Cortex of kidney (tissue), 1 donor: ENCODE measurements at places on chromosomes 7 and 10.

DNA sequence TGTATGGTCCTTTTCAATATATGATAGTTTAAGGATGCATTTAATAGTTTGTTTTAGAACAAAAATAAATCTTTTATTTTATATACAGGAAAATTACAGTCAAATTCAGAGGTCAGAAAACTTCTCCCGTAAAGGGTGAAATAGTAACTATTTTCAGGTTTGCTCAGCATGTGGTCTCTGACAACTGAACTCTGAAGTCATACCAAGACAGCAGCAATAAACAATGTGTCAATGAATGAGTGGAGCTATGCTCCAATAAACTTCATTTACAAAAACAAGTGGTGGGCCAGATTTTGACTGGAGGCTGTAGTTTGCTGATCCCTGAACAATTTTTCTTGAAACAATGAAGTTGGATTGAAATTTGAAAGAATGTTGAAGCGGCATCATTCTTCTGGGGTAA is 123.6 kb downstream of the ZNF248 start:
- no peak for DNase-seq

DNA sequence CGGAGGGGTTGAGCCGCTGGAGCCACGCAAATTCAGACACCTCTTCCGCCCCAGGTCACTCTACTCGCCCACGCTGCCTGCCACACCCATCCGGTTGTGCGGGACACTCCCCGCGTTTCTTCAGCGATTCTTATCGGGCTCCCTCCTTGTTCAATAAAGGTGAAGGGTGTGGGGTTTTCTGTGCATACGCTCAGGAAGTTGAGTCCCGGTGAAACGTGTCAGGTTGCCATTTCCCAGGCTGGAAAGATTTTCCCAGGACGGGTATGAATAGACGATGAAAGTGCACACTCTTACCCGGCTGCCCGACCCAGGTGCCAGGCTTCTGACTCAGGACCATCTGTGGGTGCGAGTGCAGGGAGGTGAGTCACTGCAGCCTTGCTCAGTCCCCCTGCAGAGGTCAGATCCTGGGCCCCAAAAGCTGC is 22.0 kb downstream of the KLF6 start:
- no peak for DNase-seq

DNA sequence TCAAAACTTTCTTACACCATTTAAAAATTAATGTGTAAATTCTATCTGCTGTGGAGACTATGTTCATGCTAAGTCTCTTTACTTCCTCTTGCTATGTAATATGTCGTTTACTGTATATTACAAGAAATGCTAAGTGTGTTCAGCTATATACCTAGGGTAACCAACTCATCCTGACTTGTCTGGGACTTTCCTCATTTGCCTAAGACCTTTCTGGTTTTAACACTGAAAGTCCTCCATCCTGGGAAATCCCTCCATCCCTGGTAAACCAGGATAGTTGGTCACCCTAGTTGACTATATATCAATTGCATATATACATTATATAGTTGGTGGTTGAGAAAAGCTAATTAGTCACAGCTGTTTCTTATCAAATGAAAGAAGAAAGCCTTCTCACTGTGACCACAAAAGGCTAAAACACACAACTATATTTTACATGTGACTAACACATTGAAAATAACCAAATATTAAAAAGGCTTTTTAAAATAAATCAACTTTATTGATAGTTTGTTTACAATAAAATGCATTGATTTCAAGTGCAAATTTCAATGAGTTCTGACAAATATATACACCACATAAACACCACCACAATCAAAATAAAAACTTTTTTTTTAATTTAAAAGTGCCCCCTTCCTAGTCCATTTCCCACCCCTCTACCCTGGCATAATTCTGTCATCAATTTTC is 167.7 kb upstream of the INHBA start:
- DNase-seq: no peak

GRCh38 chr10:49645417-49645816 is 31.6 kb downstream of the CHAT start:
- no peak for DNase-seq

DNA sequence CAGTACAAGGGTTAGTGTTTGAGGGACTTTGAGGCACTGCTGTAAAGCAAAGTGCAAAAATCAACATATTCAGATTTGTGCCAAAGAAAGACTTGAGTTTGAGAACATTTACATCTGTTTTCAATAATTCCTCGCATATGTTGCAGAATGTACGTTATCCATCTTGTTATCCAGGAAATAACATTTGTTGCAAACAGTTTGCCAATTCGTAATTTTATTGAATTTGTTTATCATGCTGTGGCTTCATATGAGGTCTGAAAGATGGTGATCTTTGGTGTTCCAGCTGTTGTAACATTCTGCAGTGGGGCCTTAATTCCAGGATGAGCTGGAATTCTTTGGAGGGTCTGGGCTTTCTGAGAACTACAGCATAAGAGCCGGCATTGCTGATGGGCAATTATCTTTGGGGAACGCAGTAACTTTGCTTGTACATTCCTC is 396.2 kb downstream of the LRMDA start:
- no peak for DNase-seq

- DNase-seq: no peak
Observed at GRCh38 chr10:32951111-32951510, 6.9 kb downstream of the ITGB1 start.

DNA sequence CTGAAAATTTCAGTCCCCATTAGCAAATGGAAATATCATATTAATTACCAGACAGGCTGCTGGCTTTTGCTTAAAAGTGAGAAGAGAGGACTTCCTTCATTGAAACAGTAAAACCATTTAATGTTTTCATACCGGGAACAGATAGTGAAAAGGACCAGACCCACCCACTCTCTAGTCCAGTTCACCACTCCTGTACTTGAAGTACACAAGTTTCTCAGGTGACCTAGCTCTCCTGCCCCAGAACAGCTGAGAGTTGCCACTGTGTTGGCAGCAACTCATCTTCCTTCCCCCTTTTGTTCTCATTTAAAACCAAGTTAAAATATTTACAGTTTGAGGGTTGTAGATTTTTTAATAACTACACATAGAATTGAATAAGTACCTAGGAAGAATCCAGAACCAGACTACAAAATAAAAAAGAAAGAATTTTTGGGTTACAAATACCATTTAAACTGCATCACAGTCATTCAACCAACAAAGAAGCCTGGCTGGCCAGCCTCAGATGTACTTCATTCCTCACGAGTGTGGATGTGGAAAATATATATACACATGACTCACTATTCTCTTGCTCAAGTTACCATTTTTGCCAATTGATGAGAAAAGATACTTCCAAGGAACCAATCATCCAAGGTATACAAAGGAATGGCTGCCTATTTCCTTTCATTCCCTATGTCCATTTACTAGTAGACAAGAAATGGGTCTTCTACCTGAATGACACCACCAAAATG is 68.1 kb downstream of the VPS41 start:
- no peak for DNase-seq

- no peak for DNase-seq
Observed at GRCh38 chr10:58781873-58782488, 269.3 kb downstream of the BICC1 start.

DNA sequence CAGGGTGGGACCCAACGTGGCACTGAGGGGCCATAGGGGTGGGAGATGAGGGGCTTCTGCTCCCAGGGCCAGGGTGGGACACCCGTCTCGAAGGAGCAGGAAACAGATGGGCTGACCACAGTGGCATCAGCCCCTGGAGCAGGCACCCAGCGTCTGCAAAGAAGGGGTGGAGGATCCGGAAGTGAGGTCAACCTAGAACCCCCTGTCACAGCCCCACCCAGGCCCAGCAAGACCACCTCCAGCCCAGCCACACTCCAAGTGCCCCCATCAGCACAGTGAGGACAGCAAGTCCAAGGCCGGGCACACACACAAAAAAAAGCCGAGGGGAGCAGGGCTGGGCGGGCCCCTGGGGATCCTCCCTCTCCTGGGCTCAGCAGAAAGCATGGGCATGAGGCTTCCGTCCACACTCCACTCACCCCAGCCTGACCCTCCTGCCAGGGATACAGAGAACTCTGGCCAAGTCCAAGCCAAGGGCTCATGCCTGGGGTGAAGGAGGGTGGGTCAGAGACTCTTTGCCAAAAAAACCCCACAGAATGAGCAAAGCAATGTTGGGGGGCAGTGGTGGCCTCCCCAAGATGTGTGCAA is 111.0 kb downstream of the FOXL3 start:
- no peak for DNase-seq

GRCh38 chr7:155803418-155804376 is 8.6 kb downstream of the SHH start:
- DNase-seq: no peak

DNA sequence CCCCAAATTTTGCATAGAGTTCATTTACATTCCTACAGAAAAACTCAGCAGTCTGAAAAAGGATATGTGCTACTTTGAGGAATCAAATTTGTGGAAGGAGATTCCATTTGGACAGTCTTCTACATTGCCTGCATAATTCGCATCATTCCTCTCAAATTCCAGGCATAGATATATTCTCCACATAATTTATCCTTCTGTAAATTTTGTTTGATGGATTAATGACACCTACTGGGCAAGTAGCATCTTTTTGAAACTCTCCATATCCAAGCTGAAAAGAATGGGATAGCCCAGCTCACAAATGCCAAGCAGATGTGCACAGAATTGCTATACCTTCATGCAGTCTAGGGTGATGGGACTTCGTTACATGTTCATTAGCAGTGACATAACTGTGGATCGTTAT is 515.3 kb downstream of the AUTS2 start:
- DNase-seq: no peak

DNA sequence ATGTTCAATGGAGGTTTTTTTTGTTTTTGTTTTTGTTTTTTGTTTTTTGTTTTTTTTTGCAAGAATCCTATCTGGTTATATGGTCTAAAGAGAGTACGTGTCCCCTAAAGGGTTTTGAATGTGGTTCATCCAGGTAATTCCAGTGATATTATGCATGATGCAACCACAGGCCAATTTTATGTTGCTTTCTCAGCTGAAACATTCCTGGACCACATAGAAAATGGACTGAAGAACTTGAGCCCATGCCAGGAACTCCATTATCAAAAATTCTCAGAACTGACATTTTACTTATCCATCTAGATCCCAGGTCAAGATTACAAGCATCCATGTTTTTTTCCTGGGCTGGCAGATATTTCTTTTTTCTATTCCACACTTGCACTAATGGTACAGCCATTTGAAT is 11.5 kb upstream of the MINDY3 start:
- no peak for DNase-seq

GRCh38 chr10:20991526-20991925 is 94.4 kb upstream of the NEBL start:
- DNase-seq: no peak

DNA sequence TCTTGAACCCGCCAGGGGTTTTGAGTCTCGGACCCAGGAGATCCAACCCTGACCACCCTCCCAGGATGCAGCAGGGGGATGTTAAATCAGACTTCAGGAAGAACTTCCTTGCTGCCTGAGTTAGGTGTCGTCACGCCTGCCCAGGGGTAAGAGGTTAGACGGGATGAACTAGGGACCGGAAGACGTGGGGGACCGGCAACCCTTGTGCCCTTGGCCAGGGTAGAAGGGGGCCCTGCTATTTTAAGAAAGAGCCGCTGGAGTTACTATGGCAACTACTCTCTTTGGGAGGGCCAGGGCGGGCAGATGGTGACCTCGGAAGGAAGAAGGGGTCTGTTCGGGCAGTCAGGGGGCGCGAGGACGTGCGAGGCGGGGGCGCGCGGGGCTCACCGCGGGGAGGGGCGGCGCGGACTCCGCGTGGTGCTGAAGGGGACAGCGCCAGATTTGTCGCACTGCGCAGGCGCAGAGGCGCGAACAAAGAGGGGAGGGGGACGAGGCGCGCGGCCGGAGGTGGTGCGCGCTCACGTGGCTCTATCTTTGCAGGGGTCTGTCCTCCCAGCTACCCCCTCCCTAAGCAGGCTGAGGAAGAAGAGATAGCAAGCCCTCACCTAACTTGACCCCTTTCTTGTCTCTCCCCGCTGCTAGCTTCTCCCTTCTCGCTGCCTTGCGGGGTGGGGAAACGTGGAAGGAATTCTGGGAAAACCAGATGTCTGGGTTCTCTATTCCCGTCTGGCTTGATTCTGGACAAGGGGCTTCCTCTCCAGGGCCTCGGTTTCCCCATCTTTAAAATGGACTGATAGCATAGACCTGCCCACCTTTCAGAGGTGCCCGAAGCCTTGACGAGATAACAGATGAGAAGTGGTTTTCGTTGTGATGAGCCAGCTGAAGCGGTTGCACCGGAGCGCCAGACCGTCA is 940 bp upstream of the PSD start:
- no peak for DNase-seq

DNA sequence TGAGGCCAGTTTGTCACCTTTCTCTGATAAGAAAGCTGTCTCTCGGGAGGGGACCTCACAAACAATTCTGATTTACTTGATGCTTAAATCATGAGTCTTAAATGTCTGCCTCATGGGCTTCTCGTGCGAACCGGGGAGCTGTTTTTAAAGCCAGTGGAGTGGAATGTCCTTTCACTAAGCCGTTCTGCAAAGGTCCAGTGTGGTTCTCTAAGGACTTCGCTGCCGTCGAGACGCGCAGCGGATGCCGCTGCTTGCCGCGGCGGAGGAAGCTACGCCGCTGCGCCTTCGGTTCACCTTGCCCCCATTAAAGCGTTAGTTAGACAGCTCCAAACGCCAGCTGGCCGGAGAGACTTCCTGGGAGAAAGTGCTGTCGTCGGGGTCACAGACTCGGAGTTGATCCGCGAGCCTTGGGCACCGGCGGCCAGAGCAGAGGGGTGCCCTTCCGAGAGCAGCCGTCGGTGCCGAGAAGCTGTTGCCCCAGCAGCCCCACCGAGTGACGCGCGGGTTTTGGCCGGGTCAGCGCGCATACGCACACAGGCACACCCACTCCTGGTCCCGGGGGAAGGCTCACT is 1.3 kb upstream of the HMX3 start:
- no peak for DNase-seq

DNA sequence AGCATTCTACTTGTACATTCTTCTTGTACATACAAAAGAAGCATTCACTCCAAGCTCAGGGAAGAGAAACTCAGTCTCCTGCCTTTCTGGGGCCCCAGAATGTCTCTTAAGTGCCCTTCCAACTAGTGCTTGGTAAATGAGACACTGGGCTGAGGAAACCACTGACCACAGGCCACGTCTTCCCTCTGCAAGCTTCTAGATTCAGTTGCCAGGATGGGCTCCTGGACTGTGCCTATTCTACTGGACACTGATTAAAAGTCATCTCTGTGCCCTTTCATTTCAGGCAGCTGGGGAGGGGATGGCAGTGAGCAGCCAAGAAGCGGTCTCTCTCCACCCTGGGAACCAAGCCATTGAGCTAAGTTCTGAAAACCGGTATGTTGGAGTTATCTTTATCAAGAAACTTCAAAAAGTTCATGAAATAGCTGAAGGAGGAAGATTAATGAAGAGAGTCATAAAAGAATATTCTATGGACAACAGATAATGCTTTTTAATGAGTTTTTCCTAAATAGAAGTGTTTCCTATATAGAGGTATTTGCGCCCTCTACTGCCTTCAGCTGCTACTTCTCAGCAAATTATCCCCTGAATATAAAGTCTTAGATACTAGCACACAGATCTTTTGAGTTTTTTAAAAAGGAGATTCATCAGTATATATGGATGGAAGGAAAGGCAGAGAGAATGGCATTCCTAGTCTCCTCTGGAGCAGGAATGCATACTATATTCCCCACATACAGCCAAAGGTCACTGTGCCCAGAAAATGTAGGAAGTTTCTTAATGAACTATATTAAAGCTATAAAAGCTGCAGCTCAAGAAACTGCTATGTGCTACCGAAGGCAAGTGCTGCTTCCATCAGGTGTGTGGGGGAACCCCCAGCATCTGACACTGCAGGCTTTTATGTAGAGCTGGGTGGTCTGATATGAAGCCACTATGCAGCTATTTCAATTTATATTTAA is 8.4 kb upstream of the IFIT1B start:
- no peak for DNase-seq
